ENCODE measurements at places on chromosomes 6 and 20. TPM values are rescaled to one million over a fixed set of nuclear protein-coding genes. Genes with fewer than 3 reads are reported as not detected.

HLA-DQB1 gene
- 15.2 TPM for polyA plus RNA-seq

ARMC2 gene
- polyA plus RNA-seq, result 4.8 TPM

SRMS gene
- polyA plus RNA-seq, result not detected

ULBP2 gene
- polyA plus RNA-seq, result 0.15 TPM

RIMS4 gene
- 4.9 TPM for polyA plus RNA-seq

SPTLC3 gene
- 36.3 TPM for polyA plus RNA-seq

RSPO3 gene
- polyA plus RNA-seq, result 15.9 TPM

DNAH8 gene
- 0.11 TPM for polyA plus RNA-seq

EPPIN gene
- not detected for polyA plus RNA-seq

CENPQ gene
- 4.5 TPM for polyA plus RNA-seq

ARFGEF3 gene
- 1.1 TPM for polyA plus RNA-seq

PRDM13 gene
- polyA plus RNA-seq, result not detected

ATXN1 gene
- 16.3 TPM for polyA plus RNA-seq

RARS2 gene
- polyA plus RNA-seq, result 64.2 TPM

UNC5CL gene
- polyA plus RNA-seq, result 41.3 TPM

OPN5 gene
- polyA plus RNA-seq, result not detected

MCM3 gene
- 33.8 TPM for polyA plus RNA-seq

GGTLC1 gene
- not detected for polyA plus RNA-seq

XRN2 gene
- polyA plus RNA-seq, result 39.6 TPM

SIRPD gene
- not detected for polyA plus RNA-seq

SRC gene
- polyA plus RNA-seq, result 56.4 TPM

METTL24 gene
- polyA plus RNA-seq, result 2.2 TPM

CST5 gene
- polyA plus RNA-seq, result 0.68 TPM

RIPPLY2 gene
- polyA plus RNA-seq, result 0.91 TPM

C4B gene
- 78.0 TPM for polyA plus RNA-seq

ENPP1 gene
- 74.7 TPM for polyA plus RNA-seq
